ENCODE measurements at places on chromosomes 7 and 10.

- peak; percentile 34 for DNase-seq
Observed at GRCh38 chr10:42637142-42637541, 1.2 kb downstream of the ZNF33B start.

- DNase-seq = no peak
Observed at GRCh38 chr10:112583236-112583939, 136.4 kb downstream of the VTI1A start.

DNA sequence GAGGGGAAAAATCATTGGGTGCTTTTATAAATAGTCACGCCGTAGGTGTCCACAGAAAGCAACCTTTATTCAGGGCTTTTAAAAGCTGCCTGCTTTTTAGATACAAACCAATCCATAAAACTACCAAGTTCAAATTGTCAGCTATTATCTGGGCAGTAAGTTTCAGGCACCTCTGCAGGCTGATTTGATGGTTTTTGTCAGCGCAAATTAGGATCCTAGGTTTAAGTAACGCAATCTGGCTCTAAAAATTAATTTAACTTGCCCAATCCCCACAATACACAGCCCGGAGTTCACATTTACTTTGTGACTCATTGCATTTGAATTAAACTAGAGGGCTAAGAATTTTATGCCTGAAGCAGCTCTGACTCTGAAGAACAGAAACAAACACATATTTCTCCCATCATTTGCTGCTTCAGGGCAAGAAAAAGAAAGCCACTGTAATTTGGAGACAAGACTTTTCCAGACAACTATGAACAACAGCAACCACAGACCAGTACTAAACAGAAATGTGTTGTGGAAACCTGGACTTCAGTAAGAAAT lies 43.3 kb downstream of the NRP1 start:
- DNase-seq = no peak

DNA sequence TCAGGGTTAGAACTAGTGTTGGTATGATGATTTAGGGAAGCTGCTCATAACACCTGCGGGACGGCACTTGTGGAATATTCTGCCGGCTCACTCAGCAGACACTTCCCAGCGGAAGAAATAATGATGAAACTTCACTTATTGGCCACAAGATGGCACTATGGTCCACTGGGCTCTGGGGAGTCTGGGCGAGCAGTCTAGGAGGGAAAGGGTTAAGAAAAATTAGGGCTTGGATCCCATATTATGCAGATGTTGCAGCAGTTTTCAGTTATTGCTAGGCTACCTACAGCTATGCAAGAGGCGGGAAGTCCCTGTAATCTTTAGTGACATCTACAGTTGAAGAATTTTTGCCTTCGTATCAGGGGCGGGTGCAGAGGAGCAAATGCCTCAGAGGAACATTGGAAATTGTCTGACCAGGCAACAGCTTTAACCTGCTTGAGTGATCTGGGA lies 238.7 kb upstream of the PRSS58 start:
- DNase-seq = peak; percentile 53

DNA sequence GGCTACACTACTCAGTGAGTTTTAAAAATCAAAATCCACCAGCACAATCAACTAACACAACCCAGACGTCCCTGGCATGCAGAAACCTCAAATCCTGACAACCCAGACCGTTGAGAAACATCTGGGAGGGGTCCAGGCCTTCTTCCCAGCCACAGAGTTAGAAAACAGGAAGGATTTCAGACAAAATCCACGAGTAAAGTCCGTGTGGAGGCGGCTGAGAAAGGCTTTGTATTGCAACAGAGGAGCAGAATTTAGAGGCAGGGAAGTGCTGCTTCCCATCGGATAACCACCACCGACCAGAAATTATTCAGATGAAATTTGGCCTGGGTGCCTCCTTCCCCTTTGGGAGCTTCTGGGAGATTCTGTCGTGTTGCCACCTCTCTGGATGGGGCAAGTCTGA lies 61.5 kb downstream of the TNS3 start:
- peak; percentile 7 for DNase-seq
